A549 treated with AZD2906 at 1 μM for 4 hours (cell line): ENCODE measurements at places on chromosomes 1 and 21. TPM values are rescaled to one million over a fixed set of nuclear protein-coding genes. Genes with fewer than 3 reads are reported as not detected.

The SEC22B gene
- total RNA-seq = 6.8 to 8.3 TPM (median 7.7 TPM) in 5 replicates

The OR10T2 gene
- total RNA-seq = not detected in 5 replicates

The KLHDC9 gene
- 1.8 to 2.1 TPM (median 1.8 TPM) in 5 replicates for total RNA-seq

The MSH4 gene
- total RNA-seq = 0.02 TPM in 2 of 5 replicates, not detected in the others

The PI4KB gene
- total RNA-seq = 23.7 to 25.2 TPM (median 24.4 TPM) in 5 replicates
